Endothelial cell (in vitro differentiated cells): ENCODE measurements at places on chromosomes 4 and X. TPM values are rescaled to one million over a fixed set of nuclear protein-coding genes. Genes with fewer than 3 reads are reported as not detected.

The PPP4R3C gene
- not detected for total RNA-seq

DNA sequence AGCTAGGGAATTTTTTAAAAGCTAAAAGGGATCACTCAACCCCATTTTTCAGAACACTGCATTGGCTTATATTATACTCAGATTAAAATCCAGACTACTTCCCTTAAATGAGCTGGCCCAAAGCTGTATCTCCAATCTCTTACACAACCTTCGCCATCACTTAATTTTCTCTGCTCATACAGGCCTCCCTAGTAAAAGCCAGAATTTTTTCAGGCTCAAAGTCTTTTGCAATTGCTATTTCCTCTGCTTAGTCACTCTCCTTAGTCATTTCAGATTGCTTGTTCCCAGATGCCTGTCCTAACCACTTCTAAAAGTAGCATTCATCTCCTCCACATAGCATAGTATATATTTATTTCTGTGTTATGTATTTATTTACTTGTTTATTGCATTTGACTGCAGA, 1587.9 kb upstream of the ADGRL3 start:
- DNase-seq: no peak

- no peak for DNase-seq
Measured at GRCh38 chr4:181077341-181077740, 1165.9 kb upstream of the TENM3 start.

DNA sequence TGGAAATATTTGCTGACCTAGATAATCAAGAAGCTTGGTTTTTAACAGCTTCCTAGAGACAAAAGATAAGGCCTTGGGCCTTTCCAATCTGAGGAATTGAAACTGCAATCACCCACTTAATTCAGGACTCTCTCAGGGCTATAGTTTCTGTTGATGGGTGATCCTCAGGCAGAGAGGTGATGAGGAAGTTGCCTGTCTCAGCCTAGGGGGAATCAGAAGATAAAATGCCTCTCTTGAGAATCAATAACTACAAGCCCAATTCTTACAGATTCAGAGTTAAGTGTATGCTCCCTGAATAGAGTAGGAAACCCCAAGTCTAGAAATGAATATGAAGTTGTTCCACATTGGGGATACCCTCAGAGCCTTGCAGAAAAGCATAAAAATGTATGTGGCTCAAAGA, 45.5 kb downstream of the NFKB1 start:
- DNase-seq: no peak

The C4orf17 gene
- total RNA-seq: not detected
